ENCODE measurements at places on chromosomes 11 and 22.

DNA sequence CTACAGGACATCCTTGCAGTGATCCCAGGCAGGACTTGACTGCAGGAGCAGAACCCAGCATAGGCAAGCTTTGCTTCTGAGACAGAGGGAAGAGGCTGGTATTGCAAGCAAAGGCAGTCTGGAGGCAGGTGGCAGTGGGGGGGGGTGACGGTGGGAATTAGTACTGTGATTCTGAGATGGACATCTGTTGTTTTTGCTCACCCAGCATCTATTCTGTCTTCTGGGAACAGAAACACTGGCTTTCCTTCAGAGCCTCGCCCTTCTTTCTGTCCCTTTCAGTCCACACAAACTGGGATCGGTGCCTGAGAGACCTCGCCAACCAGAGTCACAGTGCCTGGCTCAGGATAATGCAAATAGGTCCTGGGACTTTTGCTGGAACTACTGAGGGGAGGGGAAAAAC is 31.2 kb upstream of the RASL10A start:
- no peak for DNase-seq
- no peaks in the 10 kb centered on the region for H3K4me1 ChIP-seq
- H3K27ac ChIP-seq = no peak overlapping the region
- H3K36me3 ChIP-seq = peaks cover 8% of the 10 kb centered on the region
- H3K27me3 ChIP-seq = no peaks in the 10 kb centered on the region
- no peak overlapping the region for H3K4me3 ChIP-seq

GRCh38 chr22:20869234-20869633 is 10.4 kb downstream of the SNAP29 start:
- H3K4me1 ChIP-seq = peaks cover 28% of the 10 kb centered on the region
- no peaks in the 10 kb centered on the region for H3K27me3 ChIP-seq
- DNase-seq = no peak

- no peaks in the 10 kb centered on the region for H3K4me1 ChIP-seq
- no peak overlapping the region for H3K27ac ChIP-seq
- H3K4me3 ChIP-seq = no peak overlapping the region
- H3K27me3 ChIP-seq = peaks cover 6% of the 10 kb centered on the region
- no peak for DNase-seq
These were observed 22.9 kb upstream of the CCDC188 start for GRCh38 chr22:20173772-20174171.

DNA sequence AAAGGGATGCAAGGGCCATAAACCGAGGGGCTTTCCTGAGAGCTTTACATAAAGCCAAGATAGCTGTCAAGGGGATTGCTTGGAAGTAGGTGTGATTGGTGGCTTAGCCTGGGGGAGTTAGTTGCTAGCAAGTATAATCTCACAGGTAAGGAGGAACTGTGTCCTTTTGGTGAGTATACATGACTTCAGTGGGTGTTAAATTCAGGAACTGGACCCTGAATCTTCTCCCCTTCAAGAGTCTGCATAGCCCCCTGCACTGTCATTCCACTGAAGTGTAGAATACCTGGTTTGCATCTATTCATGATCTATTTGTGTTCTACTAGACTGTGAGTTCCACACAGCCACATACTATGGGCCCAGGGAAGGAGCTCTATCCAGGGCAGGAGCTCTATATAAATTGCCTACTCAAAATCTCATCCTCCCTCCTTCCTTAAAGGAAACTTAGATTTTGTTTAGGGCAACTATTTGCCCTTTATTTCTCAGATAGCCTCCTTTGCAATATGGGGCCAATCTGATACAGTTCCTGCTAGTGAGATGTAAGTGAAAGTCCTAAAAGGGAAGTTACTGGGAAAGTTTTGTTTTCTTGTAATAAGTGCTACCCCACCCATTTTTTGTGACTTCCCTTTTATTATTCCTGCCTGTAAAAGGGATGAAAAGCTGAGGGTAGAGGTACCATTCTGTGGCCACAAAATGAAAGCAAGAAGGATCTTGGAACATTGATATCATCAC is 120.5 kb downstream of the PGR start:
- no peaks in the 10 kb centered on the region for H3K27me3 ChIP-seq
- H3K4me3 ChIP-seq = no peak overlapping the region
- no peaks in the 10 kb centered on the region for H3K4me1 ChIP-seq

GRCh38 chr11:46801694-46802470 is 44.2 kb downstream of the CKAP5 start:
- no peak overlapping the region for H3K27ac ChIP-seq
- no peak for DNase-seq
- no peaks in the 10 kb centered on the region for H3K27me3 ChIP-seq
- peaks cover 2% of the 10 kb centered on the region for H3K4me1 ChIP-seq
